ENCODE measurements at places on chromosomes 16 and 17.

GRCh38 chr16:3846595-3847091 lies 33.9 kb downstream of the CREBBP start:
- no peak for DNase-seq
- 0 out of 2 replicates have a peak, but pooled peaks cover 2% of the 10 kb centered on the region for H3K36me3 ChIP-seq
- no peaks in the 10 kb centered on the region for H3K27me3 ChIP-seq
- no peak overlapping the region for H3K4me3 ChIP-seq

DNA sequence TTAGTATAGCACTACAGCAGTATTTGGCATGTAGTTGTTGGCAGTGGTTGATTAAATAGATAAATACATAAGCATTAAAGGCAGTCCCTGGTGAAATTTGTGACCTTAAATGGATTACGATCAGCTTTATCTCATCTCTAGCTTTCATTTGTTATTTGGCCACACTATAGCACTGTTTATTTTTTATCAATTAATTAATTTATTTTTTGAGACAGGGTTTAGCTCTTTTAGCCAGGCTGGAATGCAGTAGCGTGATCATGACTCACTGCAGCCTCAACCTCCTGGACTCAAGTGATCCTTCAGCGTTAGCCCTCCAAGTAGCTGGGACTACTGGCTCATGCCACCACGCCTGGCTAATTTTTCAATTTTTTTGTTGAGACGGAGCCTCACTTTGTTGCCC lies 18.7 kb upstream of the ARHGAP17 start:
- no peak overlapping the region for H3K27ac ChIP-seq
- no peaks in the 10 kb centered on the region for H3K36me3 ChIP-seq
- H3K4me3 ChIP-seq, result no peak overlapping the region
- no peak for DNase-seq

DNA sequence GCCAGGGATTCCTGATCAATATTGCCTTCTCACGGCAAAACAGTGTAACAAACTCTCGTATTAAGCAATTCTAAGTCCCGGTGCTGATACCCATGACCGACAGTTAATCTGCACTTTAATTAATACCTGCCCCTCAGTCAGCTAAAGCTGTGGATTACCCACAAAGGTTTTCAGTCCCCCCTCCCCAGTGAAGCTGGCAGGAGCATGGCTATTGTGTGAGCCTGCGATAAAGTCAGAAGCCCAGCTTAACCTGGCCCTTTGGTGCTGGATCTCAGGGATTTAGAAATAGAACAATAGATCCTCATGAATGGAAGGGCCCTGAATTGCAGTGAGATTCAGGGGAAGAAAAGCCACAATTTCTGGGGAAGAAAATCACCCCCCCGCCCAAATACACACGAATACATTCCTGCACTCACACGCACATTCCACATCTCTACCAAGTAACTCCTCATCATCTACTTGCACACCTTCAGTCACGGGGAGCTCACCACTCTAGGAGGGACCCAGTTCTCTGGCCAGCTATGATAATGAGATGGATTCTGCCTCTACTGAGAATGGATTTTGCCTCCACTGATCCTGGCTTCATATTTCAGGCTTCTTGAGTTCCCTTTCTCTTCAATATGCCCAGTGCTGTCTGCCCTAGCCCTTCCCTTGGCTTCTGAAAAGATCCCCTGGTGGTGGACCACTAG lies 102.6 kb downstream of the WSCD1 start:
- no peak overlapping the region for H3K27ac ChIP-seq
- H3K27me3 ChIP-seq, result no peaks in the 10 kb centered on the region
- no peak for DNase-seq
- no peaks in the 10 kb centered on the region for H3K36me3 ChIP-seq
- H3K4me1 ChIP-seq, result peaks cover 9% of the 10 kb centered on the region

- H3K36me3 ChIP-seq, result no peaks in the 10 kb centered on the region
- DNase-seq, result no peak
- H3K4me1 ChIP-seq, result peaks cover 1% of the 10 kb centered on the region
Measured at GRCh38 chr17:72717676-72718075, 374.8 kb downstream of the SLC39A11 start.

DNA sequence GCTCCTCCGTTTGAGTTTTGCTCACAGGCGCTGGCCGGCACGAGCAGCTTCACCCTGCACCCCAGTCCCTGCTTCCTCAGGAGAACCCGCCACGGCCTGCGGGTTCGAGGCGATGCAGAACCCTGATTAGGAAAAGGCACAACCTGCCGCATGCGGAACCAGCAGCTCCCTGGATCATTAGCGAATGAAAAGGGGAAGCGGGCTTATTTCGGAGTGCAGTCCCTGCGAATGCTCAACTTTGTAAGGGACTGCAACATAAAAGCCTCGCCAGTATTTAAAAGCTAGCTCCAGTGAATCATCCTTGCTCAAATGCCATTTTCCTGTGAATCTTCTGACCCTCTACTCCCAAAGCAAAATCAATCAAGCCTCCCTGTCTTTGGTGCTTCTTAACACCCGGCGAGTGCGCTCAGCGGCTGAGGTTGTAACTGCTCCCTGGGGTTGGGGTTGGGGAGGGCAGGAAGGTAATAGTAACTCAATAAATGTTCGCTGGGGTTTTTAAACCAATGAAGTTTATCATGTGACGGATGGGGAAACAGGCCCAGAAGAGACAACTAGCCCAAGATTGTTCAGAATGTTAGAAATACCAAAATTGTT lies 678 bp upstream of the AKAP10 start:
- H3K4me1 ChIP-seq, result peaks cover 3% of the 10 kb centered on the region
- no peaks in the 10 kb centered on the region for H3K27me3 ChIP-seq
- peak overlapping the region; percentile 91 for H3K27ac ChIP-seq
- DNase-seq, result no peak
- H3K4me3 ChIP-seq, result peak overlapping the region; percentile 78

GRCh38 chr17:44005527-44006271 lies 1.3 kb downstream of the NAGS start:
- H3K27me3 ChIP-seq, result peaks cover 13% of the 10 kb centered on the region
- H3K4me3 ChIP-seq, result peak overlapping the region; percentile 59
- no peaks in the 10 kb centered on the region for H3K36me3 ChIP-seq
- H3K27ac ChIP-seq, result no peak overlapping the region
- peaks cover 12% of the 10 kb centered on the region for H3K4me1 ChIP-seq

- no peaks in the 10 kb centered on the region for H3K27me3 ChIP-seq
- DNase-seq, result no peak
- no peak overlapping the region for H3K27ac ChIP-seq
- H3K4me3 ChIP-seq, result no peak overlapping the region
Measured at GRCh38 chr16:76175718-76176117, 101.5 kb upstream of the CNTNAP4 start.

- no peaks in the 10 kb centered on the region for H3K4me1 ChIP-seq
- no peak overlapping the region for H3K27ac ChIP-seq
- H3K27me3 ChIP-seq, result peaks cover 6% of the 10 kb centered on the region
- H3K4me3 ChIP-seq, result no peak overlapping the region
- no peak for DNase-seq
Measured at GRCh38 chr16:57304169-57305061, 19.9 kb upstream of the PLLP start.

DNA sequence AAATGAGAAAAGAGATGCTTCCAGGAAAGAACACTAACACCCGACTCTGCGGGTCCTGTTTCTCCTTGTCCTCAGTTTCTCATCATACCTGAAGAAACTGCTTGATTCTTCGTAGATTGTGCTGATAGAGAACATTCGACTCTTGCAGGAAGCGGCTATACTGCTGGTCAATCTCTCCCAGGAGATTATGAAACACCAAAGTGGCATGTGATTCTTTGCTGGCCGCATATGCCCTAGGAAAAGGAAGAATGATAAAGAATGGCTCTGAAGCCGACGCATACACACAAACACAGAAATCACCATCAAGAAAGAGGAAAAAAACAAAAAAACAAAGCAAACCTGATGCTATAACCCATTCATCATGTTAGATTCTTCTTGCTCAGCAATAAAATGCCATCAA lies 41.8 kb downstream of the STAT3 start:
- H3K27ac ChIP-seq, result no peak overlapping the region
- no peaks in the 10 kb centered on the region for H3K27me3 ChIP-seq
- peaks cover 4% of the 10 kb centered on the region for H3K4me1 ChIP-seq
- peaks cover 13% of the 10 kb centered on the region for H3K36me3 ChIP-seq
- no peak overlapping the region for H3K4me3 ChIP-seq

DNA sequence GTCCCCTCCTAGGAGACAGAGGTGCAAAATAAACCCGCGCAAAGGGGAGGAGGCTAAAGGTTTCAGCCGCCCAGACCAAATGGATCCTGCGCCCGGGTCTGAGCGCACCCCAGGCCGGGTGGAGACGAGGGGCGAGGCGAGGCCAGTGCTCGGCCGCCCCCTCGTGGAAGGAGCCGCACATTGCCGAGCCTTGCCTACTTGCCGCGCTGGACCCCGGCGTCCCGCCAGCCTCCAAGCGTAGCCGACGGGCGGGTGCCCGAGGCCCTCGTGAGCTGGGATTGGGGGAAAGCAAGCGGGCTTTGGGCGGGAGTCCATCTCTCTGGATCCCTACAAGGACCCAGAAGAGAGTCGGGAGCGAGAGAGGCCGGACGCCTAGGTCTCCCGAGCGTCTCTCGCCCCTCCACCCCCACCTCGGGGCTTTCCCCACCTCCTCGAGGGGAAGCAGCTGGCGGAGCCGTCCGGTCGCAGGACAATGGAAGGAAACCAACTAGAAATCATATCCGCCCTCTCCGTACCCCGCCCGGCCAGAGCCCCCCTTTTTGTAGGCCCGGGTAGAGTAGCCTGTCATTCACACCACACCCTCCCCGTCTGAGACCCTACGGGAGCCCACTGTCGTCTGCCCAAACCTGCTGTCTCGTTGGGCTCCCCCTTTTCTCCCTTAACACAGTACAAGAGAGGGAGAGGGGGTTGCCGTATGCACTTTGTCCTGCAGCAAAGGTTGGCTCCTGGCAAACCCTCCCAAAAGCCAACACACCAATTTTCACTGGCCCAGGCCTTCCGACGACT lies 664 bp upstream of the BCL6B start:
- peak; percentile 95 for DNase-seq
- H3K27me3 ChIP-seq, result no peaks in the 10 kb centered on the region
- no peak overlapping the region for H3K27ac ChIP-seq

DNA sequence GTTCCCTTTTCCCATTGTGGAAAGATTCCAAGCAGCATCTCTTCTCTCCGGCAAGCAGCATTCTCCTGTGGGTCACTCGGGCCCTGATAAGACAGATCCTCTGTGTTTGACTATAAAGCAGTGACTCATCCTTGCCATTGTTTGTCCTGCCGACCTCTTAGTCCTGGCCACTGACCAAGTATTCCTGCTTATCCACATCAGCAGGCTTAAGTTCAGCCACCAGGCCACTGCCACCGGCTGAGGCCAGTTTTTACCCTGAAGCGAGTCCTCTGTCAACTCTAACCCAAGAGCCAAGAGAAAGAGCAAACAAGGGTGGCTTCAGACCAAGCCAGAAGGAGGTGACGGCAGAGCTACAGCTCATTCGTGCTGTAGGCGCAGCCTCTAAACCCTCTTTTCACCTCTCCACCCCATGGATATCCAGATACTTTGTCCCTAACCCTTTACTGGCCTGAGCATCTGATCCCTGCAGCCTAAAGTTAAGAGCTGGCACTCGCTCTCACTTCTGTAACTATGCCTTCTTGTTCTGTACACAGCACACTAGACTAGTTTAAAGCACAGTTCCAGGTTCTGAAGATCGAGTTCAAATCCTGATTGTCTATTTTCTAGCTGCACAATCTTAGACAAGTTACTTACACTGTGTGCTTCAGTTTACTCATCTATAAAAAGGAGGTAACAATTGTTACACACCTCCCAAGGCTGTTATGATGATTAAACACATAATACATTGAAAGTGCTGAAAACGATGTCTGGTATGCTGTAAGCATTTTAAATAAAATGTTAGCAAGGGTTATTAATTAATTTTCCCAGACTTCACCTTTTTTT lies 31.0 kb downstream of the SOX9 start:
- peak overlapping the region; percentile 16 for H3K4me3 ChIP-seq
- H3K27ac ChIP-seq, result peak overlapping the region; percentile 92
- no peaks in the 10 kb centered on the region for H3K36me3 ChIP-seq
- DNase-seq, result peak; percentile 53
- H3K27me3 ChIP-seq, result no peaks in the 10 kb centered on the region

- H3K4me3 ChIP-seq, result no peak overlapping the region
- H3K27me3 ChIP-seq, result peaks cover 21% of the 10 kb centered on the region
- no peak overlapping the region for H3K27ac ChIP-seq
- DNase-seq, result no peak
- no peaks in the 10 kb centered on the region for H3K36me3 ChIP-seq
Measured at GRCh38 chr17:77526259-77526711, 385.5 kb downstream of the SEC14L1 start.

- H3K27ac ChIP-seq, result no peak overlapping the region
- H3K27me3 ChIP-seq, result no peaks in the 10 kb centered on the region
- no peak for DNase-seq
- no peaks in the 10 kb centered on the region for H3K4me1 ChIP-seq
- no peak overlapping the region for H3K4me3 ChIP-seq
Measured at GRCh38 chr17:29383686-29384085, 6.5 kb upstream of the TAOK1 start.

DNA sequence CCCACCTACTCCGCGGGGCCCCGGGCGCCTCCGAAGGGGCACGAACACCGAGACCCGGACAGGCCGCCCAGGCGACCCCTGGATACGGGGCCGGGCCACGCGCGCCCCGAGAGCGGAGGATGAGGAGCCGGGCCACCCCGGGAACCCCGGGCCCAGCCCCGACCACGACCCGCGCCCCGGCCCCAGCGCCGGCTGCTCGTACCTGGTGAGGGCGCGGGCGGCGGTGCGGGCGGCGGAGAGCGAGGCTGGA lies 192 bp downstream of the FASN start:
- peaks cover 43% of the 10 kb centered on the region for H3K4me1 ChIP-seq
- no peaks in the 10 kb centered on the region for H3K27me3 ChIP-seq
- peaks cover 31% of the 10 kb centered on the region for H3K36me3 ChIP-seq
- peak overlapping the region; percentile 94 for H3K4me3 ChIP-seq

DNA sequence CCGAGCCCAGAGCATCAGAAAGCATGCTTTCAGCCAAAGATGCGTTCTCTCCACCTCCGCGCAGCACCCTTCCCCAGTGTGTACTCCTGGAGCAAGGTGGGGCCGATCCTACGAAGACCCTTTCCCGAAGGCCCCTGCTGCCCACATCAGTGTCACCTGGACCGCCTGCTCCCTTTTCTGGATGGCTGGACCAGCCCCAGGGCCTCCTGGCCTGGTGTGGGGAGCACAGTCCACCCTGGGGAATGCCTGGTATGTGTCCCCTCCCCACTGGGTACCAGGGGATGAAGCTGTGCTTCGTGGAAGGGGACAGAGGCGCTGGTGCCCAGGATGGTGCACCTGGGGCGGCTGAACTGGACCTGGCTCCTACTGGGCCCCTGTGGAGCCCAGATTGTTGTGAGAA lies 173.8 kb downstream of the SEC14L1 start:
- DNase-seq, result no peak
- no peak overlapping the region for H3K4me3 ChIP-seq
- H3K27me3 ChIP-seq, result no peaks in the 10 kb centered on the region

DNA sequence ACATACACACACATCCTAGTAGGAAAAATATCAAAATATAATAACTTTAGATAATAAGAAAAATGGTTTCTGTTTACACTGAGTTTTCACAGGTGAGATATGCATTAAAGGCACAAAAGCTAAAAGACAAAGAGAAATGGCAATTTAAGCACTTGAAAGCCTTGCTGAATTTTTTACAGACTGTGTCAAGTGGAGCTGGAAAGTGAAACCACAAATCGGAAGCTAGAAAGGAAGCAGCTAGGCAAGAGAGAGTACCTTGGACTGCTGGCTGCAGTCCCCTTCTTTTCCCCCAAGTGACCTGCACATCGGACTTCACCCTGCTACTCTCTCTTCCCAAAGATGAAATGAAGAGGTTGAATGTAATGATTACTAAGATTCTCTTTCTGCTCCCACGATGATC lies 135.1 kb downstream of the CDH13 start:
- H3K27me3 ChIP-seq, result no peaks in the 10 kb centered on the region
- H3K4me1 ChIP-seq, result peaks cover 5% of the 10 kb centered on the region
- no peak overlapping the region for H3K27ac ChIP-seq
- no peak overlapping the region for H3K4me3 ChIP-seq
- no peaks in the 10 kb centered on the region for H3K36me3 ChIP-seq
